ENCODE measurements at places on chromosomes 3 and 15.
A peak's percentile ranks its signal among the peaks of the same experiment; 100 is the strongest.

- DNase-seq = peak; percentile 84
These were observed 47.0 kb upstream of the CFAP161 start for GRCh38 chr15:81087066-81087465.

- peak; percentile 49 for DNase-seq
These were observed 118.7 kb downstream of the NUP210 start for GRCh38 chr3:13301286-13301987.

DNA sequence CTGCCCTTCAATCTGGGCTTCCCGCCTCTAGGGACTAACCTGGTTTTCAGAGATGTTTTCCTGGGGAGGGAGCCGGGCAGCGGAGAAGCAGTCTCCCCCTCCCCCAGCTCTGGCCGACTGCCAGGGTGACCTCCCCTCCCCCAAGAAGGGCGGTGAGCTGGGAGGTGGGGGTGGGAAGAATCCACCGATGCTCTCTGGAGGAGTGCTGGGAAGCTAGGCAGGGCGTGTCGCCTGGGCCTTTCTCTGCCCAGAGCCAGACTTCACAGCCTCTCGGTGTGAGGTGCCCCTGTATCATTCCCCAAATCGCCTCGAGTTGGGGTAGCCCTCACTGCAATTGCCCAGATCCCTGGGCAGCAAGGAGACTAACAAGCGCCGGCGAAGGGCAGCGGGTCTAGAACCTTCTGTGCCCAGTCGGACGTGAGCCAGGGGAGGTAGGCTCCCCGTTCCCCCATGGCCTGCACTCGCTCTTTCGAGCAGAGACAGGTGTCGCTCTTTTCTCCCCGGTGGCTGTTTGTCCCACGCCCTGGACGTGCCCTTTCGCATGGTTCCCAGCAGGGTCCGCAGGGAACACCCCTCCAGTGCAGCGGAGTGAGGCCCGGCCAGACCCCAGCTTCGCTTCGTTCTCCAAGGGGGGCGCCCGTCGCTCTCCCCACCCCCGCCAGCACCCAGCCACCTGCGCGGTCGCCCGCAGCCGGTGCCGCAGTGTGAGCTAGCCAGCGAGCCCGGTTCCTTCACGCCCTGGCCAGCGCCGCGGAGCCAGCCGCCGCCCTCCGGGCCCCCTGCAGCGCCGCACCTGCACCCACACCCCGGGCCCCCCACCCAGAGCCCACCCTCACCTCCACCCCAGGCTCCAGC, 1.1 kb downstream of the RAB6B start:
- DNase-seq = no peak

DNA sequence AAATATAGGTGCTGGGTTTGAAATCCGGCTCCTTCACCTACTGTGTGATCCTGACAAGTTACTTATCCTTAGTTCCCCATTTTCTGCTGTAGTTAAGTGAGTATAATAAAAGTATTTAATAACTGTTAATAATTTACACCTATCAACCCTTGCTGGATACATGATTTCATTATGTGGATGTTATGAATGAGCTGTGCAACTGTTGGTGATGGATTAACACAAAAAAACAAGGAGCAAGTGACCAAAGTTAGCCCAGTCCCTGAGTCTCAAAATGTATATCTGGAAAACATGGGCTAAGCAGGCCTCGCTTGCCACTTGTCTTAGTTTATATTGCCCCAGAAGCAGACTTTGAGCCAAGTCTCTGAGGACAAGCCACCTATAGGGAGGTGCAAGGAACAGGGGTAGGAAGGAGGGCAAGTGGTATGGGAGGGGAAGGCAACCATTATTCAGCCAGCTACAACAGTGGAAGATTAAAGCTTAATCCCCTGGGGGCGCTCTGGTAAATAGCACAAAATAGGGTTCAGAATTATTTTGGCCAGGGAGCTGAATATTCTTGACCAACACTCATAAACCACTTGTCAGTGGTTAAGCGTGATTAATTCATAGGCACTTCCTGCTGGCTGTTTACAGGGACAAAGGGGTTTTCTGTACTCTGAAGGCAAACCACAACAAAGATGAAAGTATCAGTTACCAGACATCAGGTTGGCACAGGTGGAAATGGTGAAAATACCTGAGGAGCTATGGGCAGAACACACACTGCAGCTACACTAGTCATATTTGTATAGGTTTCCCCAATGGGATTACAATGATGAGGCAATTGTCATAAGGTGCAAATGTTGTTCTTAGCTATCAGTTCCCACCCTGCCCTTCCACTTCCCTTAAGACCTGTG, 76.2 kb downstream of the TRIM42 start:
- DNase-seq = no peak

DNA sequence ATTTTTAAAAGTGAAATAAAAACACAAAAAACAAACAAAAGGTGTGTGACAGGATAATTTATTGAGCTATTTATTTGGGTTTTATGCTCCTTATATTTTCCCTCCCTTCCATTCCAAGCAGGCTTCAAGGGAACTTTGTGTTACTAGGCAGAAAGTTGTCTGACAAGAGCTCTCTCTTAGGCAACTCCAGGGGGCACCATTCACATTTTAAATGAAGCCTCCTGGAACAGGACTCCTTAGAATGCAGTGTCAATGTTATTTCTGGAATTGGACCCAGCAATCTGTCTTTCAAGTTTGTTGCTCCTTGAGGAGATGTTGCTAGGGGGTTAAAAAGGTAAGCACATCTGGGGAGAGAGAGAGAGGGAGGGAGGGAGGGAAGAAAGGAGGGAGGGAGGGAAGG, 5.4 kb upstream of the RFX7 start:
- peak; percentile 62 for DNase-seq

- peak; percentile 23 for DNase-seq
These were observed 244.8 kb downstream of the LRRN1 start for GRCh38 chr3:4043867-4044575.

DNA sequence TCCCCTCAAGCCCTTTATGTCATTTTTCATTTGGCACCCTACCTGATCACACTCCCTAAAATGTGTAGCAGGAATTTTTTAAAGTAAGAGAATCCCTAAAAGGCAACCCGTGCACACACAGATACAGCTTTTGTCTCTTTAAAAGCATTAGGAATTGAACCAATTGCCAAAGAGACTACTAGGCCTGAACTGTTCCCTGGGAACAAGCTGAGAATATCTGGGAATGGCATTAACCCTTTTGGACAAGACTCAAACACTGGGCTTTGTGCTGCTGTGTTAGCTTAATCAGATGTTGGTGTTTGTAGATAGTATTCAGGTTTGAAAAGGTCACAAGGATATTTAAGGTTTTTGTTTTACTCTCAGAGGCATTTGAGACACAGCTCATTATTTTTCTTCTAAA, 414.4 kb upstream of the PDZRN3 start:
- DNase-seq = no peak

GRCh38 chr15:50911001-50911400, 2.5 kb downstream of the AP4E1 start:
- DNase-seq = peak; percentile 75

DNA sequence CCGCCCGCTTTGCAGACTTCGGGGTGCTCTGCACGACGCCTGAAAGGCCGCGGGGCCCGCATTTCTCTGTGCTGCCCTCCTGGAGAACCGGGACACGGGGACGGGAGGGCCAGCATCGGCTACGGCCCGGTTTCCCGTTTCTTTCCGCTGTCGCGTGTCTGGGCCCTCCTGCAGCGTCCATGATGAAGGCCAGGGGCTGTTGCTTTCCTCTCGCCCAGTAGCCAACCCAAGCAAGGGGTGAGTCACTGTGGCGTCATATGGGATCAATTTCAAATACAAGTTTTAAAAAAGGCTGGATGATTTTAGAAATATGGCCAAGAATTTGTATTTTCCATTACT, 435 bp downstream of the SLC35G2 start:
- DNase-seq = peak; percentile 75

- DNase-seq = peak; percentile 77
These were observed 53.6 kb upstream of the MYO5C start for GRCh38 chr15:52349052-52349700.

DNA sequence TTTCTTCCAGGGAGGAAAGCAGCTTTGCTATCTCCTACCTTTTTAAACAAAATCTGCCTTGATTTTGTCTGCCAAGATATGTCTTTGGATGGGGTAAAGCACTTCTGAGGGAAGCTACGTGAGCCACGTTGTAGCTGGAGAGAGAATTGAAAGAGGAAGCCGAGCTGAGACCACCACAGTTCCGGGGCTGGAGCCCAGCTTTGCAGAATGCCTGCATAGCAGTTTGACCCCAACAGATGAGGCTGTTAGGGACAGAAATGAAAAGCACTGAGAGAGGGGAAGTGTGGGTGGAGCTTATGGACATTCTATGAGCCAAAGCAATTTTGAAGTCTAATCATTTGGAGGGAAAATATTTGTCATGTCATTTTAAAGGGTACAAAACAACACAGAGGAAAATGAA, 45.4 kb downstream of the LIPC start:
- no peak for DNase-seq

DNA sequence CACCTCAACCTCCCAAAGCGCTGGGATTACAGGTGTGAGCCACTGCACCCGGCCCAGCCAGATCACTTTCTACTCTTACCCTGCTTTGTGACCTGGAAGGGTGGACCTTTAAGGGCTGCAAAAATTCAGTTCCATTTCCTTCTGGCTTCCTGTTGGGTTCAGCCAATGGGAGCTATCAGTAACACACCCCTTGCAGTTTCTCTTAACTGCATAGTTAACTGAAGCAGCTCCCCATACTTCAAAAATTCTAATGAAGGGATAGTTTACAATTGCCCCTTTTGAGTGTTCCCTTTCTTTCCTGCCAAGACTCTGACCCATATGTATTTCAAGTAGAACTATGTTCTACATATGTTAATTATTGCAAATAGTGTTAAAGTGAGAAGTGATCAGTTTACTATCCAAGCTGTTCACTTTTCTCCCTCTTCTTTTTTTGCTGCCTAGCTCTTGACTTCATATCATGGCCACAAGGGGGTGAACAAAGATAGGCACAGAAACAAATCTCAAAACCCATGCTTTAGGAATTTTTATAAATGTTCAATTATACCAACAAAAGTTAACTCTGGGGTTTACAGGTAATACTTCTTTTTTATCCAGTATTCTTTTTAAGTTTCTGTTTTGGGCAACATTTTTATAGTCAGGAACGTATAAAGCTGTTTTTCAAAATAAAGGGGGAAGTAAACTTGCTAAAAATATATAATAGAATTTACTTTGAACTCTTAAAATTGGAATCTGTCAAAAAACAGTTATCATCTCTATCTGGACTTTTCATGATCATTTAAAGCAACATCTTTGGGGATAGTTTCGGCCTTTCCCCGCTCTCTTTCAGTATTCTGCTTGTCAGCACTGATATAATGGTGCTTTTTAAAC, 8.1 kb downstream of the PGBD4 start:
- DNase-seq = peak; percentile 47

DNA sequence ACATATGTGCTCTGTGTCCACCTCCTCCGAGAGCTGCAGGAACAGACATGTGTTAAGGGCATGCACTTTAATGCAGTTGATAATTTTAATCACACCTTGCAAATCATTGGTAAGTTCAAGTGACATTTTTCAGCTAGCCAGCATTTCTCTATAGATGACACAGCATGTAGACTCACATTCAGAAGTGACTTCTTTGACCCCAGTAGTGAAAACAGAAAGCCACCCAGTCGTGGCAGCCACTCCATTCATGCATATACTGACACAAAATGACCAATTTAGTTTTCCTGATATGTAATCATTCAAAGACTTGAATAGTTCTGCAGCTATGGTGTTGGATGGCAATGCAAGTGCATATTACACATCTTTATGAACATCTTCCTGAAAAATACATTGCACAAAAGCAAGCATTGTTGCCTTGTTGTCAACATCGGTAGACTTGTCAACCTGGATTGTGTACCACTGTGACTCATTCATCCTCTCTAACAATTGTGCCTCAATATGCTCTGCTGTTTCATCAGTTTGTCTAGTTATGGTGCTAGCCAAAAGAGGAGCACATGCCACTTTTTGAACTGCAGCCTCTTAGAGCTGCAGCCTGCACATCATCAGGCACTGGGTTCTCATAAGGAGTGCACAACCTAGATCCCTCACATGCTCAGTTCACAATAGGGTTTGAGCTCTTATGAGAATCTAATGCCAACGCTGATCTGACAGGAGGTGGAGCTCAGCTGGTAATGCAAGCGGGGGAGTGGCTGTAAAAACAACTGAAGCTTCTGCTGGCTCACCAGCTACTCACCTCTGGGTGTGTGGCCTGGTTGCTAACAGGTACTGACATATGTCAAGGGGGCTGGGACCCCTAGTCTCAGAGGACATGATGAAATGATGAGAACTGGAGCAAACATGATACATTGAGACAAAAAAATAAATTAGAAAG, 622.0 kb downstream of the PYDC2 start:
- DNase-seq = no peak

- no peak for DNase-seq
These were observed 89.9 kb downstream of the ECT2 start for GRCh38 chr3:172840463-172840862.

DNA sequence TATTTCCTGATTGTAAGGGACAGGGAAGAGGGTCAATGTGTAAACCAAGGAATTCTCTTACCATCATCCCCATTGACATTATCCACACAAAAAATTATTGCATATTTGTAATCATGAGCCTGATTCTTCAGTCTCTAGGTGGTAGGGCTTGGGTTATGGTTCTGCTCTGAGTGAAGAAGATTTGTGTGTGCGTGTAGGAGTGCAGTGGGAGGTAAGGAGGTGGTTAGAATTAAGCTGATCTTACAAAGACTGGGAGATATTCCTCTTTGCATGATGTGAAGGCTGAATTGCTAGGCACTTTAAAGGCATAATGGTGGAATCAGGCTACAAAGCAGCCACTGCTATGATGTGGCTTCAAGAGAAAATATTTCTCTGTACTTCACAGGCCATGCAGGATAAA, 23.0 kb upstream of the MINDY4B start:
- no peak for DNase-seq

GRCh38 chr3:33722191-33722590, 4.1 kb upstream of the CLASP2 start:
- DNase-seq = no peak

DNA sequence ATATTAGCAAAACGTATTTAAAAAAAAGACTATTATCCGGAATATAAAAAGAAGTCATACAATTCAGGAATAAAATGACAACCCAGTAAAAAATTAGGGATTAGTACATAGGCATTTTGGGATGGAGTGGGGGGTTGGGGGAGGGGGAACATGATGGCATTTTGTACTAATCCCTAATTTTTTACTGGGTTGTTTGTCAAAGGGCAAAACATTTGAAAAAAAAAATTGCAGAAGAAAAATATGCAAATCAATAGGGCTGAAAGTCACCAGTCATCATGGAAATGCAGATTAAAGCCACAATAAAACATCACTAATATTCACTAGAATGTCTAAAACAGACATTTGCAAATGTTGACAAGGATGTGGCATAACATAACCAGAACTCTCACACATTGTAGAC, 82.5 kb downstream of the RPL22L1 start:
- no peak for DNase-seq
